Left cardiac atrium (tissue), 4 donors: ENCODE measurements at places on chromosomes 12 and 14.
A peak's percentile ranks its signal among the peaks of the same experiment; 100 is the strongest.

GRCh38 chr12:103571286-103571685 lies 15.8 kb upstream of the STAB2 start:
- peak; percentile 22 for DNase-seq

DNA sequence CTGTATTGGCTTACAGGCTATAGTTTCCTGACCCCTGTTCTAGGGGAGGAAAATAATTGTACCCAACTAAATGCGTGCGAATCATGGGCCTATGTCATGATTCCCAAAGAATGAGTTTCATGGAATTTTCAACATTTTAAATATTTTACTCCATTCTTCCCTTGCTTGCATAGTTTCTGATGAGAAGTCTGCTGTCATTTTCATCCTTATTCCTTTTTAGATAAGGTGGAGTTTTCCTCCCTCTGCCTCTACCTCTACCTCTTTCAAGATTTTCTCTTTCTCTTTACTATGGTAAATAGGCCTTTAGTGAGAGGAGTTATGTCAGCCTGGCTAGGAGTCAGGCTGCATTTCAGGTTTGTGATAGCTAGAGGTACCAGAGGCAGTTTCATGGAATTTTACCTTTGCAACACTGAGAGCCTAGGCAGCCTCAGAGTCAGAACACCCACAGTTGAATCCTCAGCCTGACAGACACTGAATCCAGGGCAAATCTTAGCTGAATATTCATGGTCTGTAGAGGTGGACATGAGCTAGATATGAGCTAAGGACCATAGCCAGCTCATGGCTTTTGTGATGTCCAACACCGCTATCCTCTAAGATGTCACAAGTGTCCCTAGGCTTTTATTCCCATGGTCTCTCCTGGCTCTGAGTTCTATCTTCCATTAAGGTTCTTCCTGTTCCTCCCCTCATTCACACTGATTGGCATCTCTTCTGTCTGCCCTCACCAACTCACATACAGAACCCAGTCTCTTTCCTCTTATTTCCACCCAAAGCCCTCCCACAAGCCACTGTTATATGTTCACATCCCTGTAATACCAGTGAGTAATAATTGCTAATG lies 6.0 kb downstream of the SERPINA3 start:
- DNase-seq = no peak

- DNase-seq = no peak
Observed at GRCh38 chr12:108333898-108334699, 5.0 kb downstream of the CMKLR1 start.

- DNase-seq = no peak
Observed at GRCh38 chr12:81573228-81573627, 185.9 kb downstream of the PPFIA2 start.

DNA sequence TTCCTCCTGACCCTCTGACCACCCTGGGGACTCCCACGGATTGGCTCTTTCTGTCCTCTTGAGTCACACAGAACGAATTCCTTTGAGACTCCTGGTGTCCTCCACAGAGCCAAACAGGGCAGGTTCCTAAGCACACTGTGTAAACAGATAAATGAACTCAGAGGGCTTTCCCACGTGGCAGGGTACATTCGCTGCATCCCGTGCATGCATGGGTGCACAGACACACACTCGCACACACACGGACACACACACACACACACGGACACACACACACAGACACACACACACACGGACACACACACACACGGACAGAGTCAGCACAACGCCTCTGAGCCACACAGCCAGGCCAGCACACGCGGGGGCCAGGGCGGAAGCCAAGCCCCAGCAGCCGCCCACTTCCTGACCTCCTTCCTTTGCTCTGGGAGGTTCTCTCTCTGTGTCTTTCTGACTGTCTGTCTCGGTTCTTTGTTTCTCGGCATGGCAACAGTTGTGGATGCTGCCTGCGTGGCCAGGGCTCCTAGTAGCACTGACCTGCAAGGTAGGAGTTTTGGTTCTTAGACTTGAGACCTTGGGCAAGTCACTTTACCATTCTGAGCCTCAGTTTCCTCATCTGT lies 706 bp downstream of the CRACR2A start:
- DNase-seq = peak; percentile 73
